Stimulated activated CD4-positive, alpha-beta T cell treated with anti-CD3 and anti-CD28 coated beads, Interleukin-1b, Interleukin-23, amount 100 ng/mL, for 4 hours (primary cell): ENCODE measurements at places on chromosomes 11 and 22.

- DNase-seq = no peak
These were observed 35.0 kb upstream of the HIPK3 start for GRCh38 chr11:33222052-33222750.

DNA sequence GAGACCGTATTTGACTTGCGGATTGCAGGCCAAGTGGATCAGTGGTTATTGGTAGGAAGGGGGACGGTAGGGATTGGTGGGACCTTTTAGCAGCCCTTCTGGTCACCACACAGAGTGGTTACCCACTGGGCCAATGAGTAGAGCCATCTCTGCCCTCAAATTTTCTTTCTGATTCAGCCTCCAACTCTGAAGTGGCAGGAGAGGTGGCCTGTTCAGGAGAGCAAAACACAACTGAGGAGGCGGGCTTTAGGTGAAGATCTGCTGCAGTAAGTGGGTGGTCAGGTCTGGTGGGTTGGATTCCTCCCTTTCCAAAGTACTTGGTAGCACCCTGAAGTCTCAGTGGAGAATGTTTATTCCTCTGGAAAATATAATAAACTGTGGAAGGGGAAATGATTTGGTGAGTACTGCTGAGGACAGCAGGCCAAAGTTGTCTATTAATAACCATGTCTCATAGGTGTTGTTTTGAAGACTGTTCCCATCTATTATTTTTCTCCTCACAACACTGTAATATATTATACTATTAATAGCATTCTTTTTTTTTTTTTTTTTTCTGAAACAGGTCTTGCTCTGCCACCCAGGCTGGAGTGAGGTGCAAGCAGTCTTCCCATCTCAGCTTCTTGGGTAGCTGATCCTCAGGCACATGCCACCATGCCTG is 1.5 kb downstream of the MISFA start:
- no peak for DNase-seq

DNA sequence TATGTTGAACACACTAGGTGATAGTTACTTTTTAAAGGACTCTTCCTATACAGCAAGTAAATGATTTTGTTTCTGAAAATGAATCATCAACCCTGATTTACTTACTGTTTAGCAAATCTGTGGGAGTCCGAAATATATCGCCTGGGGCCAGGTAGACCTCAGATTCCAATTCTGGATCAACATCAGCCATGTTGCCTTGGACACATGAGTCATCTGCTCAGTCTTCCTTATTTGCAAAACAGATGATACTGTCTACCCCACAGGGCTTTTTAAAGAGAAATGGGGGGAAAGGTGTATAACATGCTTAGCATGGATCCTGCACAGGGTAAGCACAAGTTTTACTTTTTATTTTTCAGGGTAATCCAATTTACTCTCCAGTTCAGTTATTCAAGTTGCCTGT is 324.2 kb downstream of the TENM4 start:
- DNase-seq = no peak

- DNase-seq = no peak
These were observed at the start of gene MS4A15 for GRCh38 chr11:60756307-60757032. MS4A15 (plus strand) TSS chr11:60756867; CDS start chr11:60763734, 6,867 bp downstream.

- DNase-seq = no peak
These were observed 238.3 kb upstream of the TBCEL start for GRCh38 chr11:120785576-120785975.

DNA sequence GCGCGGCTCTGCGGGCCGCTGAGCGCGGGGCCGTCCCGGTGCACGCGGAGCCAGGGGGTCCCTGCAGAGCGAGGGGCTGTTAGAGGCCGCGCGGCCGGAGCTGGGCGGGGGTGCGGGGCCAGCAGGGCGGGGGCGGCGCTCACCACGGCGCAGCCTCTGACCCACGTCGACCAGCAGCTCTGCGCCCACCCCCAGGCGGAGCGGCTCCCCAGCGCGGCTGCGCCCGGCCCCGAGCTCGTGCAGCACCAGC is 385 bp upstream of the SCO2 start:
- no peak for DNase-seq

DNA sequence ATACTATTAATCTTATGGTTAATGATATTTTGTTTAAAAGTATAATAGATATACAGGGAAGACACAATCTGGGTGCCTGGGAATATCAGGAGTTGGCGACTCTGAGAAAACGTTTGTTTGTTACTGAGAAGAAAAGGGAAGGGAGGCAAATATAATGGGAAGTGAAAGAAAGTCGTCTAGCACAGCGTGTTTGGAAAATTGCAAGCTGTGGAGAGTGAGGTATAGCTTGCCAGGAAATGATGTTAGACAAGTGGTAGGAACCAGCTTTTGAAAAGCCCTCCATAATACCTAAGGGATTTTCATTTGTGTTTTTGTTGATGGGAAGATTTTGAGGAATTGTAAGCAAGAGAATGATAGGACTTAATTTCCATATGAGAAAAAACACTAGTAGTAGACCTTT is 322.2 kb downstream of the LUZP2 start:
- DNase-seq = no peak

DNA sequence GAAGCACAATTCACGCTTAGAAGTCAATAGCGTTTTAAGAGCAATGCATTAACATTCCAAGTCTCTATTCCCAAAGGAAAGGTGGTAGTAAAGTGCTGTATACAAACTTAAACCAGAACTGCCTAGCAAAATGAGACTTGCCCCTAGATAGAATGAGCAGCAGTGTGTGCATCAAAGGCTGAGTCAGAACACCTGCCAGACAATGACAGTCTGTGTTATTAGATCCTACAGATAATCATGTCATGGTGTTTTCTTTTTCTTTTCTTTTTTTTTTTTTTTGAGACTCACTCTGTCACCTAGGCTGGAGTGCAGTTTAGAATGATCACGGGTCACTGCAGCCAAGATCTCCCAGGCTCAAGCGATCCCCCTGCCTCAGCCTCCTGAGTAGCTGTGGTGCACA is 1.6 kb downstream of the RTCB start:
- DNase-seq = no peak

GRCh38 chr11:607971-608659 is 7.6 kb downstream of the IRF7 start:
- DNase-seq = no peak

DNA sequence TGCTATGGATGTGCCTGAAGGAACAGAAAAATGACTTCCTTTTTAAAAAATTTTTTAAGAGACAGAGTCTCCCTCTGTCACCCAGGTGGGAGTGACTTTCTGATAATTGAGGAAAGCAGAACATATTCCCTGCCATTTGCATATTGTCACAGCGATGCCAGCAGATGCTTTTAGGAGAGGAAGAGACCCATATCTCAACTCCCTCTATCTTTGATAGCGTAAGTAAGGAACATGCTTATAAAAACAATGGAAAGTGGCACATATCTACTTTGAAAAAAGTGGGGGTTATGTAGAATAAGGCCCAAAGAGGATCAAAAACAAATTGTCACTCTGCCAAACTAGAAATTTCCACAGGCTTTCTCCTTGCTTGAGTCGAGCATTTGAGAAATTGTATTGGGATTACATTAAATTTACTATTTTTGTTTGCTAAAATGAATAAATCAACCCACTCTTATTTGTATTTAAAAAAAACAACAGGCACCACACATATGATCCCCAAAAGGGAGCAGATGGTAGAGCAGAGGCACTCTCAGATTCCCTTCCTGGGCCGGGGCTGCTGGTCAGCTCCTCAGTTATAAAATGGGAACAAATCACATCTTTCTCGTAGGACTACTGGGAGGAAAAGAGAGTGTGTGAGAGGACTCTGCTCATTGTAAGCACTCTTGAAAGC is 68.8 kb upstream of the TSPAN18 start:
- no peak for DNase-seq

DNA sequence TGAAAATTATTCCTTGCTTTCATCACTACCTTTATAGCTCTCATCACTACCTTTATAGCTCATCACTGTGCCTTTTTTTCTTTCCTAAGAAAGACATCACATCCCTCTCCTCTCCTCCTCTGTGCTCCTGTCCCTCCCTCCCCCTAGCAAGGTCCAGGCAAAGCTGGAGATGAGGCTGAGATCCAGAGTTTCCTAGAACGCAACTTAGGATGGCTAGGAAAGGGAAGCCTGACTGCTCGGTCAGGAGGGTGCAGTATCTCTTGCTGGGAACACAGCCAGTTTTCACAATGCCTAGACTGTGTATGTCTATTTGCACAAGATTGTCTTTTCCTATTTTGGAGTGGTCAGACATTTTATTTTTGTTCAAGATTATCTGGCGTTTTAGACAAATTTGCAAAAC is 24.7 kb downstream of the TUB start:
- no peak for DNase-seq

GRCh38 chr22:37173709-37174108 is 14.3 kb downstream of the C1QTNF6 start:
- no peak for DNase-seq

DNA sequence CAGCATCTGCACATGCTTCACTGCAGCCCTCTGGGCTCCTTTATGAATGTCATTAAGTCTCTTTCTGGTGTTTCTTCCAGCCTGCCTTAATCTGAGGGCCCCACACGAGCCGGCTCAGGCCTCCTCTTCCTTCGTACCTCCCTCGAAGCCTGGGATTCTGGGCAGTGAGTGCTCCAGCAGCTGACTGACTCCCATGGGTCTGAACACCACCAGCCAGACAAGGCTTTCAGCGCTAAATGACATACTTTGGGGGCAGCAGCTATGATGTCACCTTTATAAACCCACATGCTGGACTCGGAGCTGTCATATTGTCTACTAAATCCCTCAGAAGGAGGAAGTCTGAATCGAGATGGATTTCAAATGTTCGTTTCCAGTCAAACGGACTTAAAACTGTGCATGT is 127.1 kb downstream of the TRIM29 start:
- DNase-seq = no peak

- no peak for DNase-seq
These were observed 400.2 kb downstream of the KCNA4 start for GRCh38 chr11:29616611-29617010.

DNA sequence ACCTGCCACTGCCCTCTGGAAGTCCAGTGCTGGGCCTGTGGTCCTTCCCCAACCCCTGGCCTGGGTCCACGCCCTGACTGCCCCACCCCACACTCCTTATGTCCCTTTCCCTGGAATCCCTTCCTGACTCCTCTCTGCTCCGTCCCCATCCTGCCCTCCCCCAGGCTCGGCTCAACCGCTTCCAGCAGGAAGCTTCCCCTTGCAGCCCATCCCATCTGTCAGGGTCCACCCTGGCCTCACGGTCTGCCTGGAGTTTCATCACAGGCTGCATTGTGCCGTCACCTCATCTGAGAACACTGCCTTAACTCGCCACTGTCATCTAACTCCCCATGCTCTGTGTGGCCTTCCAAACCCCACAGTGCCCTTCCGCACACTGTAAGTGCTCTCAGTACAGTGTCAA is 64.3 kb downstream of the NAT10 start:
- no peak for DNase-seq

DNA sequence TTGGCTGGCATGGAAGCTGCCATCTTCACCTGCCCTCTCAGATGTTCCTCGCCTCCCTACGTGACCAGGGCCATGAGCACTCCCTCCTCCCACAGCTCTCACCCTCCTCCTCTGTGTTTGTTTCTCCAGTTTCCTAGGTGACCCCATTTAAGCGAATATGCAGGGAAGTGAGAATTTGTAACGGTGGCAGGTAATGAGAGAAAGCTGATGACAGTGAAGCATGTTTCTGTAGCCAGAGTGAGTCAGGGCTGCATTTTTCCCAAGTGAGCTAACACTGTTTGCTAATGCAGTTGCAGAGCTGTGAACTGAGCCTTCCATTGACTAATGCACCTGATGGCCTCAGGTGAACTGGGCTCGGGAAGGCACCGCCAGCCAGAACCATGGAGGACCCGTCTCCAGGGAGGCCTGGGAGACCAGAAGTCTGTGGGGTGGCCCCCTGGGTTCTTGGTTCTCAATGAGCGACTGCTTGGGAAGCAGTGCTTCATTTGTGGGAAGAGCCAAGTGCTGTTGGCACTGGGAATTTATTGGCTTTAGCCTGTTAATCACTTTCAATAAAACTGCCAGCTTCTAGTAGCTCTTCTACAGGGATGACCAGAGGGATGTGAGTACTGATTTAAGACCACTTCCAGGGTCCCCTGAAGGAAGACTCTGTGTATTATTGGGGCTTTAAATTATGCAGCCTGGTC is 64.5 kb downstream of the BARX2 start:
- DNase-seq = no peak

DNA sequence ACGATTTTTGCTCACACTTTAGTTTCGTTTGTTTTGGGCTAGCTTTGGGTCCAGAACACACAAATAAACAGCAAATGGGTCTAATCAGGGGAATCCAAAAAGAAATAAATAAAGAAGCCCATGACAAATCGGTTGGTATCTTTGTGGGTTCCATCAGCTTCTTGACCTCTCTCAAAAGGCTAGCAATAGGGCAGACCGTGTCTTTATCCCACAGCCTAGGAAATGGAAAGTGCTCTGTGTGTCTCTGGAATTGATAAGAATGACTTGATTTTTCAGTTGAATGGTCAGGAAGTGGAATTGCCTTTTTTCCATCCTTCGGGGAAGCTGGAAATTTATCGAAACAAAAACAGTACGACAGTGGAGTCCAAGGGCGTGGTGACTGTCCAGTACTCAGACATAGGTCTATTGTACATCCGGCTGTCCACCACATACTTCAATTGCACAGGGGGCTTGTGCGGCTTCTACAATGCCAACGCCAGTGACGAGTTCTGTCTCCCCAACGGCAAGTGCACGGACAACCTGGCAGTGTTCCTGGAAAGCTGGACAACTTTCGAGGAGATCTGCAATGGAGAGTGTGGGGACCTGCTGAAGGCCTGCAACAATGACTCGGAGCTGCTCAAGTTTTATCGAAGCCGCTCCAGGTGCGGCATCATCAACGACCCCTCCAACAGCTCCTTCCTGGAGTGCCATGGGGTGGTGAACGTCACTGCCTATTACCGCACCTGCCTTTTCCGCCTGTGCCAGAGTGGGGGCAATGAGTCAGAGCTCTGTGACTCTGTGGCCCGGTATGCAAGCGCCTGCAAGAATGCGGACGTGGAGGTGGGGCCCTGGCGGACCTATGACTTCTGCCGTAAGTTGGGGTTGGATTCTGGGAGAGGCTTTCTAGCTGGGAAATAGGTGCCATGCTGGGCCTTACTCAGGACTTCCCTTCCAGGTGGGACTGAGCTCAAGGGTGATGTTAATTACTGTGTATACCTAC is 28.6 kb downstream of the TECTA start:
- DNase-seq = no peak

- DNase-seq = no peak
These were observed 95.7 kb downstream of the STIM1 start for GRCh38 chr11:3950996-3951660.

- DNase-seq = no peak
These were observed 22.2 kb downstream of the CYB5R2 start for GRCh38 chr11:7651140-7651551.

DNA sequence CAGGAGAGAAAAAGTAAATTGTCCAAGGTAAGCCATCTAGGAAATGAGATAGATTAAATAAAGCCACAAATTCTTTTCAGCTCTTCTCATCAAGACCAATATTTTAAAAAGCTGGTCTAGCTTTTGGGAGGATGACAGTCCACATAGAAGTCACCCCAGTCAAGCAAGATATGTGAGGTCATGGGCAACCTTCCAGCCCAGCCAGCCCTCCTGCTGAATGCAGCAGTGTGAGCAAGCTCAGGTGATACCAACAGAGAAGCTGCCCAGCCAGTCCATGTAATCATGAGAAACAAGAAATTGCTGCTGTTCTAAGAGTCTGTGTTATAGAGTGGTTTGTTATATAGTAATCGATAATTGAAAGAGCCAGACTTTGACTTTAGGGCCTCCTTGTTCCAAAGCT is 28.7 kb downstream of the KCNE3 start:
- DNase-seq = no peak
